Femur (tissue), 1 donor: ENCODE measurements at places on chromosomes 13 and 19.

DNA sequence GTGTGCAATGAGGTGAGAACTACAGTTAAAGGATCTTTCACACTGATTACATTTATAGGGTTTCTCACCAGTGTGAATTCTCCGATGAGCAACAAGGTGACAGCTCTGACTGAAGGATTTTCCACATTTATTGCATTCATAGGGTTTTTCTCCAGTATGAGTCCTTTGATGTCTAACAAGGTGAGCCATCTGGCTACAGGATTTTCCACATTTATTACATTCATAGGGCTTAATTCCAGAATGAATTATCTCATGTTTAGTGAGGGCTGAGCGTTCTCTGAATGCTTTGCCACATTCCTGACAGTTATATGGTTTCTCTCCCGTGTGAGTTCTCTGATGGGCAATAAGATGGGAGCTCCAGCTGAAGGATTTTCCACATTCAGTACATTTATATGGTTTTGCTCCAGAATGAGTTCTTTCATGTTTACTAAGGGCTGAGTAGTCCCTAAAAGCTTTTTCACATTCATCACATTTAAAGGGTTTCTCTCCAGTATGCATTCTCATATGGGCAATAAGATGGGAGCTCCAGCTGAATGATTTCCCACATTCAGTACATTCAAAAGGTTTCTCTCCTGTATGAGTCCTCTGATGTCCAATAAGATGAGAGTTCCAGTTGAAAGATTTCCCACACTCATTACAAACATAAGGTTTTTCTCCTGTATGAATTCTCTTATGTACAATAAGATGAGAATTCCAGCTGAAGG lies 4.4 kb upstream of the C19orf18 start:
- no peak for DNase-seq

- DNase-seq: no peak
Measured at GRCh38 chr19:14779151-14779550, 791 bp upstream of the ADGRE2 start.

DNA sequence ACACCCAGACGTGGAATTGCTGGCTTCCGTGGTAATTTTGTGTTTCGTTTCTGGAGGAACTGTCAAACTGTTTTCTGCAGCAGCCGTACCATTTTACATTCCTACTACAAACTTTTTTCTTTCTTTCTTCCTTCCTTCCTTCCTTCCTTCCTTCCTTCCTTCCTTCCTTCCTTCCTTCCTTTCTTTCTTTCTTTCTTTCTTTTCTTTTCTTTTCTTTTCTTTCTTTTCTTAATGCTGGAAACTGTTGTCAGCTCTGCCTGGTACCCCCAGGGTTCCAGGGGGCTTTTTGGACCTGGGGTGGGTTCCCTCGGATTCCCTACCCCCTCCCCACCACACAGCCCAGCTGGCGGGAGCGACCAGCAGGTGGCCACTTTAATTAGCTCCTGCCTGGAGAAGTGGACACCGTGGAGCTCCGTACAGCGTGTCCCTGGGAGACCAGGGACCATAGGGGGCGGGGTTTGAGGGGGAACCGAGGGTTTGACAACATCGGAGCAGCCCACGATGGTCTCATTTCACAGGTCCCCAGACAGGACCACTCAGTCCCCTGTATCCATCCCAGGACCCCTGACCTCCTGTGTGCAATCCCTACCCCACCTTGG lies 24.4 kb downstream of the CELF5 start:
- DNase-seq: no peak

GRCh38 chr13:40445557-40445990 lies 220.9 kb downstream of the FOXO1 start:
- DNase-seq: peak; percentile 76

GRCh38 chr13:78604782-78605611 lies 1.6 kb upstream of the POU4F1 start:
- no peak for DNase-seq

GRCh38 chr13:42395086-42395821 lies 123.3 kb downstream of the AKAP11 start:
- no peak for DNase-seq

DNA sequence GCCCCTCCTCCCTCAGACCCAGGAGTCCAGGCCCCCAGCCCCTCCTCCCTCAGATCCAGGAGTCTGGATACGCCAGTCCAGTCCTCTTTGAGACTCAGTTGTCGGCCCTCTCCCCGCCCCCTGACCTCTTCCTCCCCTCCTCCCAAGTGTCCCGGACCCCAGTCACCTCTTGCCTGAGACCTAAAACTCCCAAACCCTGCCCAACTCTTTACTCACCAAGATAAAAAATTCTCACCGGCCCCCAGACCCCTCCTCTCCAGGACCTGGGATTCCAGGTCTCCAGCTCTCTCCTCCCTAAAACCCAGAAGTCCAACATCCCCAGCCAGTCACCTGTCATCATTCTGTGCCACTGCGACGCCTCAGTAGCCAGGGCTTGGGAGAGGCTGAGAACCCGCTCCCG lies 1.4 kb upstream of the HSD17B14 start:
- no peak for DNase-seq

DNA sequence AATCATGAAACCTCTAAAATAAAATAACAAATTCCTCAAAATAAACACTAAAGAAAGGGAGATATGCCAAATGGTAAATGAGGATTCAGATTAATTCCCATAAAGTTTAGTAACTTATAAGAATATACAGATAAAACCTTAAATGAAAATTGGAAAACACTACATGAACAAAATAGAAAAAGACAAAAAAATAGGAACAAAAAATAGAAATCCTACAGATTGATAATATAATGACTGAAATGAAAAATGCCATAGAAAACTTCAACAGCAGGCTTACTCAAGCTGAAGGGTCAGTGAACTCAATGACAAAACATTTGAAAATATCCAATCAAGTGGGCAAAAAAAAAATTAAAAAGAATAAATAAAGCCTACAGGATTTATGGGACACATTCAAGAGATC lies 1784.8 kb downstream of the PCDH9 start:
- DNase-seq: no peak

DNA sequence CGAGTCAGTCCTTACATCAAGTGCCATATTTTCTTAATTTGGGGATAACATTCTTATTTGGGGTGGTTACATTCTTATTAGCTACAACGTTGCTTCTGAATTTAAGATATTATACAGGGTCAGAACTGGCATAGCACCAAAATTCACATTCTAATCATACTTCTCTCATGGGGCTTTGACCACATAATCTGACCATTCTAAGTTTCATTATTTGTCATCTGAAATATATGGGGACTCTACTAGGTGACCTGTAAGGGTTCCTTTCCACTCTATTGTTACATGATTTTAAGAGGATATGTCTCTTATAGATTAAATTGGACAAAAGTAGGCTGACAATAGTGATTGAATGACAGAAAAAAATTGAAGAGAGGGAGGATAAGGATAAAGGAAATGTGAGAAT lies 536.5 kb downstream of the KCTD12 start:
- no peak for DNase-seq

DNA sequence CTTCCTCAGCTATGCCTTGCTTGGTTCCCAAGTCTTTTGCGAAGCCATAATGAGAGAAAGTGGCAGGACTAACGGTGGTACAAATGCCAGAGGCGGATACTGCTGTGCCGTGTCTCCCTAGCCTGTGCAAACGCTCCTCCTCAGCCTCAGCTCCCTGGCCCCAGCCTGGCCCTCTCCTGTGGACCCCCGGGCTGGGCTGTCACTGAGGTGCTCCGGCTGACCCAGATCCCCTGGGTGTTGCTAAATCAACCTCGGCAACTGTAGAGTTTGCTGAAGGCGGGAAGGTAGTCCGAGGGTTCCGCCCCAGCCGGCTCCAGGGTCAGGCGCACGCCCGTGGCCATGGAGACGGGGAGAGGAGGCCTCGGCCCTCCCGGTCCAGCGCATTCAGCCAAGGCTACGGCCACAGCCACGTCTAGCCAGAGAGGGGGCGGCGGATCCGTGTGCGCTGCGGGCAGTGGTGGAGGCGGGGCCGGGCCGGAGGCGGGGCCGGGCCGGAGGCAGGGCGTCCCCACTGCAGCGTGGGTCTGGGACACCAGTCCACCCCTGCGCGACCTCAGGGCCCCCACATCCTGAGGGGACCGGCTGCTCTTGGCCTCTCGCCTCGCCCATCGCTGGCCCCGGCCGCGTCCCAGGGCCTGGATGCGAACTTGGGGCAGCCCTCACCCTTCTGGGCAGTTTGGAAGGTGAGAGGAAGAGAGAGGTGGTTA lies 16.4 kb upstream of the ZNF492 start:
- no peak for DNase-seq

DNA sequence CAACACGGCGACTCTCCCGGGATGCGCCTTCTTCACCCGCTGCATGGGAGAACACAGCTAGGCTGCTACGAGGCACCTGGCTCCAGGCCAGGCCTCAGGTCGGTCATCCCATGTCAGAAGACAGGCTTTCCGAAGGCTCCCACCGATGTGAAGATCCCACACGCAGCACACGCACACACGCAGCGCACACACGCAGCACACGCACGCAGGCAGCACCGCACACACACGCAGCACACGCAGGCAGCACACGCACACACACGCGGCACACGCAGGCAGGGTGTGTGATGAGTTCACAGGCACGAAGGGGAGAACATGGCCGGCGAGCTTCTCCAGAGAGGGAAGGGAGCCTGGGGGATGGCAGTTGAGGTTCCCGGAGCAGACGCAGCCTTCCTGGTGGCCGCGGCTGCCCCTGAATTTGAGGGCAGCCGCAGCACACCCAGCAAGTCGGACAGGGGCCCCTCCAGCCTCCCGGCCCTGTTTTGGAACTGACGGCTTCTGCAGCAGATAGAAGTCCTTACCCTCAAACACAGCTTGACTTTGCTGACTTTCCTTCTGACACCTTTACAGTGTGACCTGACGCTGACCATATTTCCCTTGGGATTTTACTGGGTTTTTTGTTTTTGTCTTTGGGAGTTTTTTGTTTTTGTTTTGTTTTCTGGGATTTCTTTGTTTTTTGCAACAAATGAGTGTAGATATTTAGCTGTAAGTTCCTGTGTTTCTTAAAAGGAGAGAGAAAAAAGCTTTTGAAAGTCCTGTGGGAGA lies 55.9 kb downstream of the RASA3 start:
- DNase-seq: peak; percentile 12

GRCh38 chr19:43620061-43621001 lies 902 bp upstream of the ZNF428 start:
- DNase-seq: no peak

DNA sequence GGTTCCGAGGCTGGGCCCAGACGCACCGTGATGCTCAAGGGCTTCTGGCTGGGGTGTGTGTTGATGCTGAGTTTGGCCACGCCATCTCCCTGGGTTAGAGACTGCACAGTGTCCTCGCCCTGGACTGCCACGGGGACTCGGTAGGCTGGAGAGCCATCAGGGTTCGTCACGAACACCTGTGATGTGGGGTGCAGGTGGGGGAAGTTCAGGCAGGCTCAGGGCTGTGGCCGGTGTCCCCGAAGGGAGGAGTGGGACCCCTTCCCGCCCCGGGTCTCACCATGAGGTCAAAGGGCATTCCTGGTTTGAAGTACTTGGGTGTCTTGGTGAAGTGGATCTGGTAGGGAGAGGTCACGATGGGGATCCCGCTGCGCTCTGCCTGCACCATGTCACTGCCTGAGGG lies 8.2 kb downstream of the C3 start:
- DNase-seq: no peak

GRCh38 chr13:26813321-26813979 lies 52.9 kb upstream of the GPR12 start:
- DNase-seq: no peak

DNA sequence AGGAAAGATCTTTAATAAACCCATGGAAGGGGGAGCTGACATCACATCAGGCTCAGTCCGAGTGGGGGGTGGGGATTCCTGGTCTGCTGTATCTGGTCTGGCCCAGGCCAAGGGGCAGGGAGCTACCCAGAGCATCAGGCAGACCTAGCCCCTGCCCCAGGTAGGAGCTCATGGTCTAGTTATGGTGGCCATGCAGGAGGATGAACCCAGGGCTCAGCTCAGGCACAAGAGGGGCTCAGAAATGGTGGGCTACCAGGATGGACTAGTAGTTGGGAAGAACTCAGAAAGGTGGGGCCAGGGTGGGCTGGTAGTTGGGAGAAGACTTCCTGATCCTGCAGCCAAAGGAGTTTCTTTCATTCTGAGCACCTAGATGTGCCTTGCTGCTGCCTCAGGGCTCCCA lies 14.3 kb downstream of the VSTM2B start:
- no peak for DNase-seq

DNA sequence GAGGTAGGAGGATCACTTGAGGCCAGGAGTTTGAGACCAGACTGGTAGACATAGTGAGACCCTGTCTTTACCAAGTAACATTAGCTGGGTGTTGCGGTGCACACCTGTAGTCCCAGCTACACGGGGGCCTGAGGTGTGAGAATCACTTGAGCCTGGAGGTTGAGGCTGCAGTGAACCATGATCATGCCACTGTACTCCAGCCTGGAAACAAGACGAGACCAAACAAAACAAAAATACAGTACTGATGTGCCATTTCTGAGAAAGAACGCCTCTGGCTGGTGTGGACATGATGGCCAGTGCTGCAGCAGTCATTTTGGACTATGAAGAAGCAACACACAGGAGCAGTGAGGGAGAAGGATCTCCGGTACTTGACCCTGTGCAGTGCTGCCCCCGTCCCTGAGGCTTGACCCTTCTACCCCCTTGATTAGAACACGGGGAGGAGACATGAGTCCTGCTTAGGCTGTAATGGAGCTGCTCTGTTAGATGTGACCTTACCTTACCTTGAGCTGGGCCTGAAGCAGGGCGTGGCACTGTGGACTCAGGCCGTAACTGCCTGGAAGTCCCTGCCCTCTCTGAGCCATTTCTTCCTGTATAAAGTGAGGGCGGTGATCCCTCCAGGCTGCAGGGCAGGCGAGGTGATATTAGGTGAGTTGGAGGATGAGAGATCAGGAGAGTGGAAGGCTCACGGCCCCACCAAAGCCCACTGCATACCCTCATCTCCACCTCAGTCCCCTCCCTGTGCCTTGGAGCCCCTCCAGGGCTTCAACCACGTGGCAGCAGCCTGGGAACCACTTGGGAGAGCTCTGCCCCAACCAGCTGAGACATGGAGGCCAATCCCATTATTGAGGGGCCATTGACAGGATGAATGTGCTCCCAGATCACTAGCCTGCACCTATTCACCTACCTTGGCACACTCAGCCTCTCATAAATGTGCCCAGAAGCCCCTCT lies 5.9 kb downstream of the RPL18A start:
- DNase-seq: no peak

DNA sequence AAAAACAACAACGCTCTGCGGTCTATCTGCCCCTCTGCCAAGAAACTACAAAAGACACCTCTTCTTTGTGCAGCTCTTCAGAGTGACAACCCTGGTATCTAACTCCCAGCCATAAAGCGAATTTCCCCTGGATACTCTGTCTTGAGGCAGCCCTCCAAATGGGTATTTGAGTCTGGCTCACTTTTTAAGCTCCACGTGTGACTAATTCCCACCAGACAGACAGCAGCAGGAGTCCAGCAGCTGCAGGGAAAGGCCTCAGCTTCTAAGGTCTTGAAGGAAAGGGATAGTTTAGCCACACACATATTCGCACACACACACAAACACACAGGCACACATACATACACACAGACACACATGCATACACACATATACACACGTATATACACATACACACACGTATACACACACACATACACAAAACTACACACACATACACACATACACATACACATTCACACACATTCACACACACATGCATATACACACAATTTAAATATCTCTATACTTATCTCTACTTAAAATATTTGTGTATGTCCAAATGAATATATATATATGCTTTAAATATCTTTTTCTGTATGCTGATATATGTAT lies 188.8 kb downstream of the TSHZ3 start:
- DNase-seq: peak; percentile 66
